Stimulated activated CD8-positive, alpha-beta memory T cell treated with anti-CD3 and anti-CD28 coated beads, Interleukin-4, amount 100 ng/mL, for 1 hour (primary cell): ENCODE measurements at places on chromosomes 7 and 10.

DNA sequence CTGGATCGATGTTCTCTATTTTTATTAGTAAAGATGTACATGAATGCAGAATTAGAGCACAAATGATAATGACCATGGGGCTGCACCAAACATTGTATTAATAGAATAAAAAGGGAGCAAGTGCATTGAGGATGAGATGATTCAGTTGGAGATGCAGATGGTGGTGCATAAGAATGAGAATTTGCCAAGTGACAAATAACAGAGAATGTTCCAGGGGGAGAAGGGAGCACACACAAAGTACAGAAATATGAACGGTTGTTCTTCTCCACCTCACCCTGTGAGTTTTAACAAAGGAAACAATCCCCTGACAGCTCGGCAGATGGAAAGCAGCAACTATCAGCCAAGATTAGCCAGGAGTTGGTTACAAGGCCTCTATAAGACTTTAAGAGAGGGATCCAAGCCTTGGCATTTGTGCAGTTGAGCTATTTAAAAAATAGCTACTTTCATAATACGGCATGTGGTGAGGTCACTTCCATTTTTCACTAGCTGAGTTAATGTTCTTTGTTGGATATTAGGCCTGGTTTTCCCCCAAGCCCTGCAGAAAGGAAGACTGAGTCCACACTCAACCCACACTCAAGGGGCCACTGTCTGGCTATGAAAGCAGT is 462.5 kb downstream of the TNS3 start:
- no peak for DNase-seq

DNA sequence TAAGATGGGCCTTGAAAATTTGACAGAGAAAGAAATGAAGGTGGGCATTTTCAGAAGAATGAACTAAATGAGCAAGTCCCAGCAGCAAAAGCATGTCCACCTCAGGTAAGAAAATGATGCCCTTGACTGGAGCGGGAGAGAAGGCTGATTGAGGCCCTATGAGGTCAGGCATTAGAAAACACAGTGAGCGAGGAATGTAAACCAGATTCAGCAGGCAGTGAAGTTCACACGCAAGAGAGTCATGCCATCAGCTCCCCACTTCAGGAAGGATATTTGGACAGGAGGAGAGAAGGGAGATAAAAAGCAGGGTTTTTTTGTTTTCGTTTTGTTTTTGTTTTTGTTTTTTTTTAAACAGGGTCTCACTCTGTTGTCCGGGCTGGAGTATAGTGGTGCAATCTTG is 166.4 kb downstream of the PPP1R17 start:
- no peak for DNase-seq

DNA sequence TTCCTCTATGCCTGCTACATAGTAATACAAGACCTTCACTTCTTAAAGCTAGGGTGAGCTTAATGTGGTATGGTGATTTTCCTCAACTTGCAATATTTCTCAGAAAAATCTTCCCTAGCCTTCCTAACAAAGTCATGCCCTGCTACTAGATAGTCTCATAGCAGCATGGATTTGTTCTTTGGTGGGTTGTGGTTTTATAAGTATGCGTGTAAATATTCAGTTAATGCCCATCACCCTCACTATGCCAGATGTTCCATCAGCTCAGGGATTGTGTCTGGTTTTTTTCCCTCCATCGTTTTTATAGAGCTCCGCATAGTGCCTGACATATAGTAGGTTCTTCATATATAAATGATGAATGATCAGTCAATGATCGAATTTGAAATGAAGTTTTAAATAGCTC is 182.8 kb downstream of the CREB5 start:
- no peak for DNase-seq

DNA sequence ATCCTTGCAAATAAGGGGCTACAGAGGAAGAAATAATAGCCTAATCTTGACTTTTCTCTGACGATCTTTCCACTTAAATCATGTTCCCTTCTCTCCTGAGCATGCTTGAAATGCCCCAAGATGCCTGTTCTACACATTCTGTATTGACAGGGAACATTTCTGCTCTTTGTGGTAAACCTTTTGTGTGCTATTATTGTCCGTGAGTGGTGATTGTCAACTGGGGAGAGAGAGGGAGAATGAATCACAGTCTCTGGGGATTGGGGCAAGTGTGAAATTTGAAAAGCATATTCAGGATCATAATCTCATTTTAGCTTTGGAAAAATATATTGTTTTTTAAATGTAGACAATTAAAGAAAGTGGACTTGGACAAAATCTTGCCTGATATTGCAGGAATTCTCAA is 20.6 kb downstream of the UBTD1 start:
- DNase-seq = no peak

GRCh38 chr7:109549471-109550193 is 980.0 kb downstream of the DNAJB9 start:
- DNase-seq = no peak

DNA sequence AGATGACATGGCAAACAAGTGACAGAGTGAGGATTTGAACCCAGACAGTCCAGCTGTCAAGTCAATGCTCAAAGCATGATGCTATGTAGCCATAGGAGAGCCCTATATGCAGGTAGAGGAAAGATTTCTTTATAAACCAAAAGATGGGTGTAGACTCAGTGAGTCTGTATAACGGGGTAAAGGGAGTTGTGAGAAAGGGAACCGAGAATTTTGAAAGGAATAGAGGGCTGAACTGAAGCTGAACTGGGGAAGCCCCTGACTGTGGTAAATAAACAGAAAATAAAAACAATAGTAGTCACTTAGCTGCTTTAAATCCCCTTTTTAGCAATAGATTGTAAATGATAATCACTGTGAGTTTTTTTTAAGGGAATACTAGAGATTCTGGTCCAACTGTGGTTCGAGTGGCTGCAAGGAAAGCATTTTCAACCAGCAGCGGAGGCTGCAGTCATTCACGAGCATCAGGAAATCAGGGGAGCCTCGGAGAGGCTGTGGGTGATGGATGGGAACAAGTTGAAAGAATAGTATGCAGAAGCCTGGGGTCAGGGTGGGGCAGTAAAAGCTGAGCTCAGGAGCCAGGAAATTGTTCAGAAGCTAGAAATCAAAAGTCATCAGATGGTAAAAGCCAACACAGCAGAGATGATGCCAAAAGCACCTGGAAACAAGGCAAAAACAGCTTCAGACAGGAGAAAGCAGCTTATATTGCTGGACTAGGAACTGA is 393.5 kb downstream of the GFRA1 start:
- DNase-seq = no peak

- no peak for DNase-seq
Observed at GRCh38 chr10:49119746-49120145, 4.4 kb upstream of the VSTM4 start.

GRCh38 chr10:48406204-48406603 is 99.7 kb downstream of the MAPK8 start:
- no peak for DNase-seq

- no peak for DNase-seq
Observed at GRCh38 chr10:29522061-29522855, 112.5 kb downstream of the SVIL start.

DNA sequence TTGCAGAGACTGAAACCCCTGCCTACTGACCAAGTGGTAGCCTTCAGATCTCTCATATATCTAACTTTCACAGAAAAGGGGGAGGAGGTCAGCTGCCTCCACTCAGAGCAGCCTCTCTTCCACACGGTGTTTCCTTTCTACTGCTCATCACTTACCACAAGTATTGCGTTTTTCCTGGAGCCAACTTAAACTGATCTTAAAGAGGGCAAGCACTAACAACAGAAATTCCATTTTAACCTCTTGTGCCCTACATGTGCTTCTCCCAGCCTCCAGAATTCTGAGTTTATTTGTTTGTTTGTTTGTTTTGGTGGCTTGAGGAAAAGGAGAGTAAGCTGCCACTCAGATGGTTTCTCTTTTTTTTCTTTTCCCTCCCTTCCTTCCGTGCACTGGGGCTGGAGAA is 19.1 kb downstream of the SKIDA1 start:
- no peak for DNase-seq

GRCh38 chr7:138865843-138866242 is 67.8 kb upstream of the ATP6V0A4 start:
- DNase-seq = no peak

GRCh38 chr10:118518095-118518494 is 77.4 kb downstream of the PRLHR start:
- DNase-seq = no peak

GRCh38 chr10:78863140-78863905 is 205.4 kb upstream of the ZMIZ1 start:
- DNase-seq = no peak

DNA sequence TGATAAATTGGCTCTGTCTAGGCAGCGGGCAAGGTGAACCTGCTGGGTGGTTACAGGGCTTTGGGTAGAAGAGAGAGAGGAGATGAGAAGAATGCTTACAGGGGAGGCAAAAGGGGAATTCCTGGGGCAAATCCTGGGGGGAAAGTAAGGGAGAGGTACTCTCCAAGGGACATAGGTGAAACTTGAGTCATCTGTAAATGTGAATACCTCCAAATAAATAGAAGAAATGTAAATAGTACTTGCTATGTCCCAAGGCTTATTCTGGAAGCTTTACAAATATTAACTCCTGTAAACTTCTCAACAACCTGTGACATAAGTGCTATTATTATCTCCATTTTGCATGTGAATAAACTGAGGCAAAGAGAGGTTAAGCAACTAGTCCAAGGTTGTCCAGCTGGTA is 57.7 kb upstream of the CDK13 start:
- DNase-seq = no peak

GRCh38 chr7:20075440-20075839 is 141.7 kb downstream of the MACC1 start:
- DNase-seq = no peak

DNA sequence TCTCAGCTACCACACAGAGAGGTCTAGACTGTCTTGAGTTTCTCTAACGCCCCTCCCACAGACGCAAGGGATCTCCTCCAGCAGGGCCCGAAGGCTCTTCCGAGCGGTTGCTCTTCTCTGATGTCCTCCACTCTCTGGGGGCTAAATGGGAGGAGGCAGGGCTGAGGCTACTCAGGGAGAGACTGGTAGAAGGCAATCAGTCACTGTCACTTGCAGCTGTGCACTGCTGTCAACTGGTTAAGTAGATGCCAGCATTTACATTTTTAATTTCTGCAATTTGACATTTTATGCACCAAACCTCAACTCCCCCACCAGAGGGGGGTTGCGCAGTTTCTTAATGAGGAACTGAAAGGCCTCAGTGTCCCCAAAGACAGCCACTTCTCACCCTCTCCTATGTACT is 442.8 kb downstream of the PLXNA4 start:
- DNase-seq = no peak

DNA sequence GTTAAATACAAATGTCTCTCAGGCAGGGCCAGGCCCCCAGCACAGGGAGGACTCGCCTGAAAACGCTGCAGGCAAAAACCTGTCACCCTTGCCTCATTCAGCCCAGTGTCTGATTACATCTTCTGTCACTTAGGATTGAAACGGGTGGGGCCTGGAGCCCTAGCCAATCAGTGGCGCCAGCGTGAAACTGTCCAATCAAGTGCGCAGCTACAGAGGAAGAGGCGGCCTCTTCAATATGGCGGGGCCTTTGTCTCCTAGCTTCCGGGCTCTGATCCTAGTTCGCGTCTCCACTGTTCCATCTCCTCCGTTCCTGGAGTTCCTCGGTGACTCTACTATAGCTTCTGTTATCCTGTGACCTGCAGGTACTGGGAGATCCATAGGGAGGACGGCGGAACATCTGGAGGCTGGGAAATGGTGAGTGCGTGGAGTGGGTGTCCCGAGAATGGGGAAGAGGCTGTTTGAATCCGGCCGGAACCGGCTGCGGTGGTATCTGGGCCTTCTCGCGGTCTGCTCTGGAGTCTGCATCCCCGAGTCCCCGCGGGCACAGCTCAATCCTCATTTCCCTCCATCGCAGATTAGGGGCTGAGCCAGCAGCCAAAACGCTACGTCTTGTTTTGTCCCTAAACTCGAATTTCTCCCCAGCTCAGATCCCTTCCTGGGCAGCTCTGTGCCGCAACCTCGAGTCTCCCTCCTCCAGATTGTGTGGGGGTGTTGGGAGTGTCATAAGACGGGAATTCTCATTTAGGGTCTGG is at the start of gene ZNF736:
TSS of gene ZNF736 (plus strand) at position 222 of the 752 bp plus-strand sequence. CDS start at position 412, 190 bp downstream.
- DNase-seq = peak; percentile 76

DNA sequence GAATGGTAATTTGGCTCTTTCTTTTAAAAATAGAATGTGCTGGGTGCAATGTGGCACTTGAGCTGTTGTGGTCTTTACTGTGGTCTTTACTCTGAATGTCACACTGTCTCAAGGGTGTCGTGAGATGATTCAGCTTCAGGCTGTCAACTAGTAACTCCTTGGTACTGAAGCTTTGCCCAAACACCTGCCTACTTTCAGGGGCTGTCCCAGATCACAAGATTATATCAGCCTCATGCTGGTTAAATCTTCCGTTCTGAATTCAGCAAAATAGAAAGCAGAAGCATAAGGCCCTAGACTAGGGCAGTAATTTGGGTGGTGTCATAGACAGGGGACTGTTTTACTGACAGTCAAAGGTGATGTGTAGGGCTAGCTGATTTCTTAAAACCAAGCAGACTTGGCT is 110.9 kb downstream of the BAMBI start:
- DNase-seq = no peak

GRCh38 chr7:108382932-108383331 is 73.3 kb downstream of the NRCAM start:
- no peak for DNase-seq

- no peak for DNase-seq
Observed at GRCh38 chr10:80855348-80855971, 317.8 kb downstream of the SH2D4B start.

GRCh38 chr10:48358838-48359237 is 52.4 kb downstream of the MAPK8 start:
- no peak for DNase-seq

- no peak for DNase-seq
Observed at GRCh38 chr7:94338921-94339371, 55.7 kb upstream of the COL1A2 start.

DNA sequence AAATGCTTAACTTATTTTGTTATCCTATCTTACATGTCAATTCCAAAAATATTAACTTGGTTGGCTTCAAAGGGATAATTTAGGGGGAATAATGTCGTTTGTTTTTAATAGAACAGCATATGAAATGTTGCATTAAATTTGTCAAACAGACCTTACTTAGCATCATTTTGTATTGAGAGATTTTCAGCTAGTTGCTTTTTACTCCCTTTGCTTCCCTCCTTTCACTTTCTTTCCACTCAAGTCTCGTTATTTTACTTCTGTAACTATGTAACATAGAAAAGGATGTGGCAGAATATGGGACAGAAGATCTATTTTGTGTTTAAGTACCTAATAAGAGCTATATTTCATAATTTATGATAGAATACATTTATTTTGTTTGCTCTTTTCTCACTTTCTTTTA is 2.6 kb downstream of the PHYHIPL start:
- no peak for DNase-seq

DNA sequence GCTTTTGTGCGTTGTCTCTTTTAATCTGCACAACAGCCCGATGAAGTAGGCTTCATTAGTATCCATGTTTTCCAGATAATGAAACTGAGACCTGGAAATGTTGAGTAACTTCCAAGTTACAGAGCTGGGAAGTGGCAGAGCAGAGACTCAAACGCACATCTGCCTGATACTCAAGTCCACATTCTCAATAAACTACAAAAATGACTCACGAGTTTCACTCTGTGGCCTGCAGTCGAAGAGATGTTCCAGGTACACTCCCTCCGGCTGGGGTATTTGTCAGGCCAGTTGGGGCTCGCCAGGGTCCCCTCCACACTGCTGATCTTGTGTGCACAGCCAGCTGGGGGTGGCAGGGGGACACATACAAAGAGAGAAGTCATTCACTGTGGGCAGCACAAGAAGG is 17.7 kb upstream of the OPALIN start:
- no peak for DNase-seq
